ENCODE measurements at places on chromosomes 4 and X. TPM values are rescaled to one million over a fixed set of nuclear protein-coding genes. Genes with fewer than 3 reads are reported as not detected.

The ODAM gene
- total RNA-seq: not detected

The PGAM4 gene
- total RNA-seq: not detected

The MAGEA12 gene
- not detected for total RNA-seq

The TRIM75 gene
- total RNA-seq: not detected

The USO1 gene
- total RNA-seq: 27.8 TPM

The RAB40AL gene
- 0.27 TPM for total RNA-seq

The IL2 gene
- 0.85 TPM for total RNA-seq

The GRIA3 gene
- 0.34 TPM for total RNA-seq

The RAB40A gene
- not detected for total RNA-seq

The CXCL8 gene
- total RNA-seq: 16.2 TPM

The CAPN6 gene
- not detected for total RNA-seq

The GALNTL6 gene
- not detected for total RNA-seq

The HERC5 gene
- total RNA-seq: 17.2 TPM

The SORCS2 gene
- total RNA-seq: not detected

The RNF175 gene
- not detected for total RNA-seq

The PCDH19 gene
- total RNA-seq: not detected

The CPZ gene
- total RNA-seq: not detected

The CLRN2 gene
- not detected for total RNA-seq

The SASH3 gene
- total RNA-seq: 116 TPM

The MAGEA8 gene
- not detected for total RNA-seq

The GRID2 gene
- not detected for total RNA-seq

The METTL14 gene
- 49.1 TPM for total RNA-seq

The ZCCHC4 gene
- 8.8 TPM for total RNA-seq

The VCX3A gene
- not detected for total RNA-seq

The ACSL4 gene
- 19.5 TPM for total RNA-seq

The FGFBP1 gene
- not detected for total RNA-seq

The SPANXB1 gene
- not detected for total RNA-seq

The RENBP gene
- 11.5 TPM for total RNA-seq

The MAGEB1 gene
- total RNA-seq: not detected

The NAP1L3 gene
- 5.0 TPM for total RNA-seq
